ENCODE measurements at places on chromosomes 16 and 17.
A peak's percentile ranks its signal among the peaks of the same experiment; 100 is the strongest.

DNA sequence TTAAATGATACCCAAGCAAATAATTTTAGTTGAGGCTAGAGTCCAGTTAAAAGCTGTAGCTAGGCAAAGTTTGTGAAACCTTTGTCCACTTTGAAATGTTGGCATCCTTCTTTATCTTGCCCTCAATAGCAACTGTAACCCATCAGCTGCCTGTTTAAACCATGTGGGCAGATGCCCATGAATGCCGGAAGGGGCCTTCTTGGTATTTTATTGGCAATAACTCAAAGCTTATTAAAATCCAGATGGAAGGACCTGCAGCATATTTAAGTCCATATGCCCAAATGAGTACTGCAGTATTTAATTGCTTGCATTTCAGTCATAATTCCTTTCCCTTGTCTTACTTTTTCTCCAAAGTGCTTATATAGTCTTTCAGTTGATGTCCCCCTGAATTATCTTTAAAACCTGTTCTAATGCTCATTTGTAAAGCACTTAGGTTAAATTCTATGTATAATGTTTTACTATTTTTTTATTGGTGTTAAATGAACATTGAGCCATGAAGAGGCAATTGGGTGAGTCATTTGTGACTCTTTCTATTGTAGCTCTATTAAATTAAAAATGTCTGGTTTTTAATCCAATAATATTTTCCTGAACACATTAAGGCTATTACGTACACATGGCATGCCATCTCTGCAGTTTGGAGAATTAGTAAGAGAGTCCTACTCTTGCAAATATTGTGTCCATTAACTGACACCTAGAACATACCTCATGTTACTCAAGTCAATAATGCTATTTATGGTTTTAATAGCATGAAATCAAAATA, 225.3 kb downstream of the KCNJ2 start:
- no peak for DNase-seq

GRCh38 chr17:75350706-75351105, 54.8 kb downstream of the GRB2 start:
- DNase-seq = no peak

GRCh38 chr16:55015181-55015913, 84.7 kb downstream of the IRX5 start:
- DNase-seq = no peak

GRCh38 chr17:1649844-1650501, at the start of gene RILP:
RILP (minus strand) TSS chr17:1649866; CDS start chr17:1649804, 62 bp downstream.
- no peak for DNase-seq

GRCh38 chr17:50060951-50061712, 5.2 kb downstream of the ITGA3 start:
- no peak for DNase-seq

- DNase-seq = peak; percentile 59
Measured at GRCh38 chr17:81959362-81960129, 1.4 kb downstream of the NOTUM start.

DNA sequence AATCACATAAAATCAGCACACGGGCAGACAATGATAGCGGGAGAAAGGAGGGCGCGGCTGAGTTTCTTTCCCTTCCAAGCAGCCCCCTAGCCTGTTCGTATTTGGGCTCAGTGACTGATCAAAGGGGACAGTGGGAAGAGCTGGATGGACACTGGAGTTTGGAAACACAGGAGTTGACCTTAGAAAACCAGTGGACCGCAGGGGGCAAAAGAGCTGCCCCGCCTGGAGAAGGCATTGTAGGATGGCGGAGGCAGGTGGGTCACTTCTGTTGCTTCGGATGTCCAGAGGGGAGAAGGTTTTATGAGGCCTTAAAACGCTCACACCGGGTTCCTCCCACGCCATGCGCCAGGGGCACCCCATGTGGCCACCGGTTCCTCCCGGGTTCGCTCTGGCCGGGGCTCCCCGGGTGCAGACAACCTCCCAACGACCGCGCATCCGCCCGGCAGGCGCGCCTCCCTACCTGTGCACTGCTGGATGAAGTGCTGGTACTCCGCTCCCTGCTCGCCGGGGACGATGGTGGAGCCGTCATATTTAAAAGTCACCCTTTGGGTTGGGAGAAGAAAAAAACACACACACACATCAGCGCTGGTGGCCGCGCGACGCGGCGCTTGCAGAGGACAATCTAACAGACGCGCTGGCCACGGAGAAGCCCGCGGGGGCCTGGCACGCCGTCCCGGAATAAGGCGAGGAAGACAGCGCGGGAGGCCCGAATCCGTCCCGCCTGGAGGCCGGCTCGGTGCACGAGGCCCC, 662 bp downstream of the COTL1 start:
- DNase-seq = no peak

GRCh38 chr16:86529160-86529559, 18.8 kb downstream of the FOXF1 start:
- no peak for DNase-seq

DNA sequence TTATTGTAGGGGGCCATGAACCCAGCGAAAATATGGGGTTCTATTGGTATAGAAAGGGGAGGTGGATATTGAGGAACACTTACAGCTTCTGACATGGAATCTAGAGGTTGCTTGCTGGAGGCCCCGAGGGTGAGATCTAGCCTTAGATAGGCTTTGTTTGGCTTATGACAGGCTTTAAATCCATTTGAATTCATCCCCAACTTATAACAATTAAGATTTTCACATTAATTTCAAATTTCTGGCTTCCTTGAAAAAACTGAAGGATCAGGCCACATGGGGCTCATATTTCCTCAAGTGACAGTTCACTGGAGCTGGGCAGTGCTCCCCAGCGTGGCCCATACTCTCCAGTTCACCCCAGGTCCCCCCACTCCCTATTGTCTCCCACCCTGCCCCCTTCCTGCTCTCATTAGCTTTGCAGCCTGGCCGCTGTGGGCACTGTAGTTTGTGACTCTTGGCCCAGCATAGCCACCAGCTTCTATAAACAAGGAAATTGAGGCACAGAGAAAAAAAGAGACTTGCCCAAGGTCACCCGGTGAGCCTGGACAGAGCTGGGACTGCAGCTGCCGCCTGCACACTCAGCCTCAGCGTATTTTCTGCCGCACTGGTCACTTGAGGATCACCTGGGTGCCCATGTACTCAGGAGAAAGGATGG, 19.8 kb upstream of the ADGRG1 start:
- DNase-seq = no peak

DNA sequence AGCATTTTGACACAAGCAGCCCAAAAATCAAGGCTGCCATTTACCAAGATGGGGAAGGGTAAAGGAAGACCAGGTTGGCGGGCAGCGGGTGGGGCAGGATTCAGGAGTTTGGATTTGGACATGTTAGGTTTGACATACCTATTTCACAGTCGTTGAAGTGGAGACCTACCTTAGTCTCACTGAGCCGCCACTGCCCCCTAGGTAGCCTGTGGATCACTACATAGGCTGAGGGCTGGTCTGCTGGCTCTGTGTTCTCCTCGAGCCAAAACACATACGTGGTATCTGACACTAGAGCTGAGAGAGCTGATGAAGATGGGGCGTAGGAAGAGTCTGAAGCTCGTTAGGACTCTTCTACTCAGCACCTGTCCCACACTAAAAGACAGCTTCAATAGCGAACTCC, 115.1 kb downstream of the HIC1 start:
- DNase-seq = no peak

- no peak for DNase-seq
Measured at GRCh38 chr16:13379266-13379665, 477.9 kb downstream of the SHISA9 start.

- DNase-seq = peak; percentile 46
Measured at GRCh38 chr16:88375996-88376834, 6.5 kb upstream of the ZNF469 start.

- DNase-seq = no peak
Measured at GRCh38 chr17:58289869-58290268, 9.1 kb upstream of the MPO start.

- no peak for DNase-seq
Measured at GRCh38 chr17:45287526-45288500, 25.9 kb upstream of the SPATA32 start.

- no peak for DNase-seq
Measured at GRCh38 chr16:78443542-78444364, 344.3 kb downstream of the WWOX start.

GRCh38 chr17:9529033-9529700, 46.5 kb downstream of the STX8 start:
- DNase-seq = no peak

DNA sequence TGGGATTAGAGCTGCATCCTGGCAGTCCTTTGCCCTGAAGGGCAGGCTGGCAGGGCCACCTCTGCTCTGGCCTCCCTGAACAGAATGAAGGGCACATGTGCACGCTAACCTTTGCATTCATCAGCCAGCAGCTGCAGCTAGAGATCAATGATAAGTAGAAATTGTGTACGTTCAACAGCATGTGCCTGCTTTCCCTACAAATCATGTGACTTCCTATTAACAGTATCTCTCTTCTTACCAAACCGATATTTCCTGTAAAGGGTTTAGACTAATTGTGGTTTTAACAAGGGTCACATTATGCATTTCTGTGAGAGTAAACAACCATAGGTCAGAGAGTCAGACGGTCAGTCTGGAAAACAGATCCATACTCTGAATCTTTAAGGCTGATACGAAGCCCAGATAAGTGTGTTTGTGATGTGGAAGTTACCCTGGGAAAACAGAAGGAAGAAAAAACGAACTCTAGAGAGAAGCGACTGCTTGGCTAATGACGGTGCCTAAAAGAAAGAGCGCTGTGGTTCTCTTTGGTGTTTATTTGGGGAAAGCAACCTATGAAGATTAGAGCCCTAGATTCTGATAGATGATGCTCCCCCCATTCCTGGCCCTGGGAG, 219.4 kb downstream of the MAF start:
- DNase-seq = no peak

DNA sequence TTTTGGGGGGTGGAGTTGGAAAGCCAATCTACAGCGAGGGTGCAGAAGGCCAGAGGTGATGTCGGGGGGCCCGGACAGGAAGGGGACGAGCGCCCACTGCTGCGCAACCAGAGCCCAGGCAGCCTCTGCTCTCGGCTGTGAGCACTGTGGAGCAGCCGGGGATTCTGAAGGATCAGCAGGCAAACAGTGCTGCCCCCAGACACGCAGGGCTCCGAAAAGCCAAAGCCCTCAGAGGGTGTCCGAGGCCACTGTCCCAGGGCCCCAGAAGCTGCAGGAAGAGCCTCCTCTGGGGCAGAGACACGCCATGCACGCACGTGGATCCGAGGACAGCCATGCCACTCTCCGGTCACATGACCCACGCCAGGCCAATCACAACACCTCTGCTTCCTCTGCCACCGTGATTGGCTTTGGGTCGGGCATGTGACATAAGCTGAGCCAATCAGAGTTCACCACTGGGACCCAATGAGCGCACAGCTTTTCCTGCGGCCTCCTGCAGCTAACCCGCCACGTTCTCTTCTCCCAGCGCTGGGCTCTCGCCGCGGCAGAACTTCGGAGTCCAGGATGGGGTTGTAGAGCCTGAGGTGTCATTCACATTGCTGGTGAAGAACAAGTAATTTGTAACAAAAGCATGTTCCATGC, 40.7 kb downstream of the ACTG1 start:
- no peak for DNase-seq

GRCh38 chr17:40443196-40443987, at the start of gene IGFBP4:
IGFBP4 (plus strand) TSS chr17:40443450; CDS start chr17:40443736, 286 bp downstream.
- peak; percentile 75 for DNase-seq

DNA sequence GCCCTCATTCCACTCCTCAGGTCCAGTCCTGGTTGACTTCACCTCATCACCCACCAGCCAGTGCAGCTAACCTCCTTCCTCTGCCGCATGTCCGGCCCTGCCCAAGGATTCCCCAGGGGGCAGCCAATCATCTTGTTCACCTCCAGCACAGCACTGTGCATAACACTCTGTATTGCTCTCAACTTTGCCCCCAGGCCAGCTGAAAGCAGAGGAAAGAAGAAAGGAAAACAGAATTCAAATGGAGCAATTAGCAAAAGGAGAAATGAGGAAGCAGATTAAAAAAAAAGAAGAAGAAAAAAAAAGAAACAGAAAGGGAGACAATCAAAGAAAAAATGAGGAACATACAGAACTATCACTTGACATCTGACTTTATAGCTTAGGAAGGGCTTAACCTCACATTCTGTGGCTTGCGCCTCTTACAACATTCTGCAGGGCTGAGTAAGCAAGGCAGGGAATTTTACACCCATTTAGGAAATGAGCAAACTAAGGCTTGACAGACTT, 26.1 kb downstream of the GAS7 start:
- DNase-seq = no peak

- DNase-seq = no peak
Measured at GRCh38 chr17:60293580-60294335, 98.2 kb downstream of the USP32 start.

Data from neural crest cell (in vitro differentiated cells).